ENCODE measurements at places on chromosomes 4 and X. TPM values are rescaled to one million over a fixed set of nuclear protein-coding genes. Genes with fewer than 3 reads are reported as not detected.

The XPNPEP2 gene
- not detected for total RNA-seq

The GATA1 gene
- total RNA-seq = 0.23 TPM

- no peak overlapping the region for H3K4me3 ChIP-seq
- no peaks in the 10 kb centered on the region for H3K27me3 ChIP-seq
- H3K36me3 ChIP-seq = no peaks in the 10 kb centered on the region
- H3K27ac ChIP-seq = no peak overlapping the region
Measured at GRCh38 chr4:73006286-73006990, 63.1 kb downstream of the COX18 start.

- H3K4me3 ChIP-seq = no peak overlapping the region
- no peaks in the 10 kb centered on the region for H3K27me3 ChIP-seq
- no peak overlapping the region for H3K27ac ChIP-seq
- no peak for DNase-seq
Measured at GRCh38 chrX:14738643-14739042, 134.2 kb downstream of the FANCB start.

GRCh38 chr4:27293831-27294230 is 433.2 kb downstream of the STIM2 start:
- DNase-seq = no peak
- H3K4me1 ChIP-seq = no peaks in the 10 kb centered on the region
- H3K27ac ChIP-seq = no peak overlapping the region

- H3K27me3 ChIP-seq = no peaks in the 10 kb centered on the region
- H3K4me3 ChIP-seq = no peak overlapping the region
- DNase-seq = no peak
- no peak overlapping the region for H3K27ac ChIP-seq
- no peaks in the 10 kb centered on the region for H3K4me1 ChIP-seq
- no peaks in the 10 kb centered on the region for H3K36me3 ChIP-seq
Measured at GRCh38 chr4:185378264-185378663, 17.5 kb downstream of the LRP2BP start.

The USP9X gene
- 44.4 TPM for total RNA-seq

- DNase-seq = no peak
- no peaks in the 10 kb centered on the region for H3K36me3 ChIP-seq
- no peak overlapping the region for H3K4me3 ChIP-seq
- no peaks in the 10 kb centered on the region for H3K27me3 ChIP-seq
Measured at GRCh38 chr4:137082061-137082460, 450.2 kb downstream of the PCDH18 start.

DNA sequence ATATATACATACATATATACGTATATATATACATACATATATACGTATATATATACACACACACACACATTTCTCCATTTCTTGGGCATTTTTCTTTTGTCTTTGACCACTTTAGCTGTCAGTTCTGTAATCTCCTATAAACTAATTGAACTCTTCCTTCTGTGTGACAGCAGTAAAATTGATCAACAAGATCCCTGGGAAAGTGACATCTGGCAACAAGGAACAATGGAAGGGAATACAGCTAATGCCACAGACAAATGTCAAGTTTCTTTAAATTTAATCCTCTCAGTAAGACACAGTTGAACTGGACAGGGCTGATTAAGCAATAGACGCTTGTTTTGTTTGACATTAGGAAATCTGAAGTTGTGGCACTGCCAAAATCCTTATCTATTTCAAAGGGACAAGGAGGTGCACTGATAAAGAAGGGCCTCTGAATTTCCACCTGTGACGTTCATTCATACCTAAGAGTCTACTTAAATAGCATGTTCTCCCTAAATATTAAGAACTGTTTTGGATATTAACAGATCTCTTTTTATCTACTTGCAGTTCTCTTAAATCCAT is 126.9 kb downstream of the RNF150 start:
- no peak for DNase-seq
- no peaks in the 10 kb centered on the region for H3K4me1 ChIP-seq

- H3K27me3 ChIP-seq = no peaks in the 10 kb centered on the region
- no peak overlapping the region for H3K4me3 ChIP-seq
- H3K36me3 ChIP-seq = no peaks in the 10 kb centered on the region
- no peak for DNase-seq
Measured at GRCh38 chrX:134407065-134407376, 52.9 kb upstream of the HPRT1 start.

The FAM47A gene
- not detected for total RNA-seq

The HHIP gene
- total RNA-seq = 0.08 TPM

DNA sequence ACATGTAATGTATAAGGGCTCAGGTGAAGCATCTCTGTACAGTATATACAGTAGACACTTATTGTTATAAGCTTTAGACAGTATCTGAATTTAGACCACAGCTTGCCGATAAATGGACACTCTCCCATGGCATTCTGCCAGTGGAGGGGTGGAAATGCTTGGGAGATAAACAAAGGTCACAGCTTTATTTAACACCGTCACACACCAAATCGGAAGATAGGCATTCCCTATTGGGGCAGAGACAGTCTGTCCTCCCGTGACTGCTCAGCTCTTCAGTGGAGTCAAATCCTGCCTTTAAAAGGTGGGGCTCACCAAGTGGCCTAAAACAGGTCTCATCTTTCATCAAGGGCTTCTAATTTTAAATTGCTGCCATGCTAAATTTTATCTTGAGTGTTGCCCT is 178.8 kb downstream of the CAMK2D start:
- H3K4me3 ChIP-seq = no peak overlapping the region
- H3K4me1 ChIP-seq = 0 out of 2 replicates have a peak, but pooled peaks cover 3% of the 10 kb centered on the region
- DNase-seq = no peak
- no peaks in the 10 kb centered on the region for H3K36me3 ChIP-seq
- H3K27ac ChIP-seq = no peak overlapping the region

The AREG gene
- 0.54 TPM for total RNA-seq

The GPRIN3 gene
- total RNA-seq = 0.03 TPM

- no peaks in the 10 kb centered on the region for H3K27me3 ChIP-seq
- no peak overlapping the region for H3K4me3 ChIP-seq
- H3K27ac ChIP-seq = no peak overlapping the region
- no peaks in the 10 kb centered on the region for H3K4me1 ChIP-seq
- no peaks in the 10 kb centered on the region for H3K36me3 ChIP-seq
Measured at GRCh38 chrX:74104356-74105015, 199.5 kb upstream of the ZCCHC13 start.

The MMAA gene
- 2.2 TPM for total RNA-seq

The CCKAR gene
- total RNA-seq = not detected

The CAPN6 gene
- 0.08 TPM for total RNA-seq

The DUX4 gene
- total RNA-seq = not detected

DNA sequence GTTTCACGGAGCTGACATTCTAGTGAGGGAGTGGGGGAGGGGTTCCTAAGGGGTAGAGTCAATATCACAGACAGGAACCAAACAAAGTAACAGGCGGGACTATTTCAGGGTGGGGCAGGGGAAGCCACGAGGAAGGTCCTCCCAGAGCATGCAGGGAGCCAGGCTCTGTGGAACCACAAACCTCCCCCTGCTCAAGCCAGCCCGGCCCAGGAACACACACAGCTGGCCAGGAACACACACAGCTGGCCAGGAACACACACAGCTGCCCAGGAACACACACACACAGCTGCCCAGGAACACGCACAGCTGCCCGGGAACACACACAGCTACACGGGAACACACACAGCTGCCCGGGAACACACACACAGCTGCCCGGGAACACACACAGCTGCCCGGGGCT is 24.8 kb downstream of the EVC2 start:
- DNase-seq = no peak
- no peaks in the 10 kb centered on the region for H3K36me3 ChIP-seq
- no peaks in the 10 kb centered on the region for H3K4me1 ChIP-seq
- H3K27me3 ChIP-seq = no peaks in the 10 kb centered on the region

GRCh38 chr4:159169404-159170302 is 66.8 kb downstream of the RAPGEF2 start:
- H3K4me3 ChIP-seq = no peak overlapping the region
- no peaks in the 10 kb centered on the region for H3K4me1 ChIP-seq
- no peaks in the 10 kb centered on the region for H3K27me3 ChIP-seq
- no peak for DNase-seq
- no peak overlapping the region for H3K27ac ChIP-seq

DNA sequence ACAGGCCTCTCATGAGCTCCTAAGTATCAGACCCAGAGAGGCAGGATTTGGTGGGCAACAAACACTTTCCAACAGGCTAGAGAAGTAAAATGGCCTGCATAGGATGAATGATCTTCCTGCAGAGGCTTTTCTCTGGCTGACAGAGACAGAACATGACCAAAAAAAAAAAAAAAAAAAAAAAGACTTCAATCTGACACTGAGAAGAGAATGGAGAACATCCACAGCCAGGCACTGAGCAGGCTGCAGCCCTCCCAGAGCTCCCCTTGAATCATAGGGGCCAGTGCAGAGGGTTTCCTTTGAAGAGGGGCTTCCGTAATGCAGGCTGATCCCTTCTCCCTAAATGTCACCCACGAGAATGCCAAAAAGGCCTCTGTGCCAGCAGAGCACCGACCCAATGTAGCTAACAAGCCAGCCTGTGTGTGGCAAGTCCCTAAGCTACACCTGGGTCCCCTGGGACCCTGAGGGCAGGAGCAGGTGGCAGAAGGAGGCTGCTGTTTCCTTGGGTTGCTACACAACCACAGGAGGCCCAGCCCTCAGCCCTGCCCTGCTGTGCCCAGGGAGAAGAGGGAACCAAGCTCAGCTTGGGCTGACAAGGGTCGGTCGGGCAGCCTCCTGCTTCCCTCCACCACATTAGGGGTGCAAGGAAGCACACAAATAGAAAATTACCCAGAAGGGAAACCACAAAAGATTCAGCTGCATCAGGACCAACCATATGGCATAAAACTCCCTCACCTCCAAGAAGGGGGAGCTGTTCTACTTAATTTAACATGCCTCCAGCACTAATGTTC is 55.6 kb downstream of the MAP7D2 start:
- H3K36me3 ChIP-seq = no peaks in the 10 kb centered on the region
- H3K27me3 ChIP-seq = no peaks in the 10 kb centered on the region
- DNase-seq = no peak
- H3K27ac ChIP-seq = no peak overlapping the region
- no peak overlapping the region for H3K4me3 ChIP-seq

DNA sequence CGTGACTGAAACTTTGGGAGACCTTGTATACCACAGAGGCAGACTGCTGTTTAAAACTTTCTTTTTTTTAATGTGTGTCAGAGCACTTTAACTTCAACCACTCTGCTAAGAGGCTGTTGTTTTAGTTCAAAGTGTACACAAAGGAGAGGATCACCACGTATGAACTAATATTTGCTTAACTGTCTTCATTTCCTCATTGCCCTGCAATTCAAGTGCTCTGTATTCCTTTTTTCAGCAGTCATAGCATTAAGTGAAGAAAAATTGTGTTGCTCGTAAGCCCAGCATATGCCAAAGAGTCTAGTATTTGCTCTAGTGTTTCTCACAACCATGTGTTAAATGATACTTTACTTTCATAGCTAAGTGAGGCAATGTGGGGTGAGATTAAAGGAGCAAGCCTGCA is 63.0 kb upstream of the HHIP start:
- H3K4me3 ChIP-seq = no peak overlapping the region
- DNase-seq = no peak
- H3K36me3 ChIP-seq = no peaks in the 10 kb centered on the region

The ADH1A gene
- total RNA-seq = not detected

The EDNRA gene
- 0.13 TPM for total RNA-seq

All from Panc1 (cell line).